ENCODE measurements at places on chromosomes 16 and 17. TPM values are rescaled to one million over a fixed set of nuclear protein-coding genes. Genes with fewer than 3 reads are reported as not detected.
A peak's percentile ranks its signal among the peaks of the same experiment; 100 is the strongest.

GRCh38 chr17:37131669-37132611 is 183.2 kb downstream of the AATF start:
- peaks cover 25% of the 10 kb centered on the region for H3K36me3 ChIP-seq
- H3K27ac ChIP-seq = no peak overlapping the region
- no peak for DNase-seq

DNA sequence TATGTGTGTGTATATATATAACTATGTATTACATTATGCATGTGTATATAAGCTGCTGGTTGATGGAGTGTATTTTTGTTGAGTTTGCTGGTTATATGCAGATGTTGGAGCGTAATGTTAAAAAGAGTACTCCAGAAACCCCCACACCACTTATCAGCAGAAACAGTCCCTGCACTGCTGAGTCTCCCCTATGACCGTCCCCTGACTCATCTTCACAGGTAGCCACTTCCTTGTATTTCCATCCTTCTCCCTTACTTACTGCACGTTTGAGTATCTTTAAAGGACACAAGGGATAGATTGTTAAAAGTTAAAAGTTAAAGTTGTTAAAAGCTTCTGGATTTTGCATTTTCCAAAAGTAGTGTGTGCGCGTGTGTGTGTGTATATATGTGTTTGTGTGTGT is 853.9 kb upstream of the EEF2KMT start:
- no peaks in the 10 kb centered on the region for H3K36me3 ChIP-seq
- H3K4me3 ChIP-seq = no peak overlapping the region
- no peak for DNase-seq

GRCh38 chr16:30397776-30398660 is 2.8 kb downstream of the ZNF48 start:
- peaks cover 18% of the 10 kb centered on the region for H3K36me3 ChIP-seq
- H3K27ac ChIP-seq = no peak overlapping the region
- H3K4me3 ChIP-seq = no peak overlapping the region
- DNase-seq = no peak

- H3K36me3 ChIP-seq = no peaks in the 10 kb centered on the region
- H3K4me1 ChIP-seq = peaks cover 62% of the 10 kb centered on the region
- peak overlapping the region; percentile 71 for H3K4me3 ChIP-seq
- peak; percentile 57 for DNase-seq
- peak overlapping the region; percentile 94 for H3K27ac ChIP-seq
- no peaks in the 10 kb centered on the region for H3K27me3 ChIP-seq
These were observed 1.5 kb downstream of the PIEZO1 start for GRCh38 chr16:88783391-88784073.

The FN3KRP gene
- 28.1 TPM for total RNA-seq

The NEUROD2 gene
- total RNA-seq = not detected

GRCh38 chr16:8956265-8957062 is 7.2 kb downstream of the USP7 start:
- no peaks in the 10 kb centered on the region for H3K36me3 ChIP-seq
- no peak for DNase-seq
- H3K4me3 ChIP-seq = no peak overlapping the region

- H3K27ac ChIP-seq = no peak within 1 kb of the TSS
- peak within 1 kb of the TSS; percentile 42 for H3K4me3 ChIP-seq
- DNase-seq = no peak
- no peaks in the 10 kb centered on the region for H3K36me3 ChIP-seq
- no peaks in the 10 kb centered on the region for H3K27me3 ChIP-seq
These were observed at the start of gene QPRT for GRCh38 chr16:29678691-29679267. Gene QPRT, plus strand, starts transcription at chr16:29679180. Its CDS starts 18 bp downstream, at chr16:29679198.
